ENCODE measurements at places on chromosomes 12 and 14. TPM values are rescaled to one million over a fixed set of nuclear protein-coding genes. Genes with fewer than 3 reads are reported as not detected.

GRCh38 chr14:44109036-44109435, 398.0 kb downstream of the FSCB start:
- no peak overlapping the region for H3K4me3 ChIP-seq
- H3K27ac ChIP-seq = no peak overlapping the region
- H3K36me3 ChIP-seq = no peaks in the 10 kb centered on the region
- H3K27me3 ChIP-seq = no peaks in the 10 kb centered on the region
- DNase-seq = no peak

GRCh38 chr14:104106471-104106991, 21.0 kb downstream of the ASPG start:
- DNase-seq = no peak
- H3K27ac ChIP-seq = no peak overlapping the region
- no peaks in the 10 kb centered on the region for H3K4me1 ChIP-seq
- H3K36me3 ChIP-seq = no peaks in the 10 kb centered on the region

DNA sequence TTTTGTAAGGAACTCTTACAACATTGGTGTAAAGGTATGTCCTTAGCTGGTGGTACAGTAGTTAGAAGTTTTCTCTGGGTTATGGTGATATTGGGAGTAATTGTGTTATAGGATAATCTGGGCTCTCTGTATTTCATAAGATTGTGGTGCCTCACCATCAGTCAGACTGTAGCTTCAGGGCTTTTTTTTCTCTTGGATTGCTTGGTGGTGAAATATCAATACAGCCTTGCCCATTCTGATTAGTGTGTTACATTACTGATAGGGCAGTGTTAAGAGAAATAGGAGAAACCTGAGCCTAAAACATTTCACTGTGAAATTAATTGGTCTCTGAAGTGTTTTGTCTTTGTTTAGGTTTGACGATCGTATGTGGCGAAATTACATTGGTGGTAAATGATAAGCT, 71.0 kb downstream of the RCOR1 start:
- H3K36me3 ChIP-seq = no peaks in the 10 kb centered on the region
- H3K27me3 ChIP-seq = no peaks in the 10 kb centered on the region
- no peak overlapping the region for H3K4me3 ChIP-seq
- H3K4me1 ChIP-seq = no peaks in the 10 kb centered on the region
- DNase-seq = no peak
- H3K27ac ChIP-seq = no peak overlapping the region

GRCh38 chr14:70190156-70190555, 1.4 kb upstream of the SLC8A3 start:
- H3K27me3 ChIP-seq = peaks cover 6% of the 10 kb centered on the region
- no peak overlapping the region for H3K27ac ChIP-seq
- DNase-seq = no peak
- H3K36me3 ChIP-seq = no peaks in the 10 kb centered on the region

- no peak overlapping the region for H3K27ac ChIP-seq
- H3K27me3 ChIP-seq = no peaks in the 10 kb centered on the region
- no peak for DNase-seq
- no peaks in the 10 kb centered on the region for H3K36me3 ChIP-seq
- no peaks in the 10 kb centered on the region for H3K4me1 ChIP-seq
These were observed 6.4 kb upstream of the RABGGTA start for GRCh38 chr14:24277606-24278321.

- H3K4me3 ChIP-seq = no peak overlapping the region
- H3K36me3 ChIP-seq = no peaks in the 10 kb centered on the region
- peaks cover 5% of the 10 kb centered on the region for H3K4me1 ChIP-seq
- H3K27me3 ChIP-seq = peaks cover 2% of the 10 kb centered on the region
- no peak for DNase-seq
These were observed 112.7 kb downstream of the DICER1 start for GRCh38 chr14:95044463-95045105.

GRCh38 chr14:58200480-58200841, 512 bp downstream of the ACTR10 start:
- peak overlapping the region; percentile 95 for H3K4me3 ChIP-seq
- H3K27ac ChIP-seq = peak overlapping the region; percentile 83

DNA sequence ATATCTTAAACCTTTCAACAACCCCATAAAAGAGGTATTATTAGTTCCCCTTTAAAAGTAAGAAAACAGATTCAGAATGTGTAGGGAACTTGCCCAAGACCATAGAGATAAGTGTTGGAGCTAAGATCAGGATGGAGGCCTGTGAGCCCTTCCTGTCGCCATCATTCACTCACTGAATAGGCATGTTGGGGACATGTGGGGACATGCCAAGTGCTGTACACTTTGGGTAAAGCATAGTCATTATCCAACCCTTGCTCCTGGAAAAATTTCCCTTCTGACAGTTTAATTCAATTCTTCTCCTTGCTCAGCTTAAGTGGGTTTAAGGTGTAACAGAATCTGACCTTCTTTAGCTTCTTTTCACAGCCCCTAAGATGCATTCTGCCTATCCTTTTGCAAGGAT, 28.0 kb upstream of the C12orf42 start:
- no peaks in the 10 kb centered on the region for H3K27me3 ChIP-seq
- no peaks in the 10 kb centered on the region for H3K36me3 ChIP-seq
- no peak overlapping the region for H3K27ac ChIP-seq
- H3K4me1 ChIP-seq = no peaks in the 10 kb centered on the region
- H3K4me3 ChIP-seq = no peak overlapping the region

- no peaks in the 10 kb centered on the region for H3K36me3 ChIP-seq
- peaks cover 6% of the 10 kb centered on the region for H3K4me1 ChIP-seq
- no peak overlapping the region for H3K4me3 ChIP-seq
- H3K27me3 ChIP-seq = no peaks in the 10 kb centered on the region
- no peak for DNase-seq
These were observed 253.2 kb downstream of the CACNA1C start for GRCh38 chr12:2306012-2306411.

DNA sequence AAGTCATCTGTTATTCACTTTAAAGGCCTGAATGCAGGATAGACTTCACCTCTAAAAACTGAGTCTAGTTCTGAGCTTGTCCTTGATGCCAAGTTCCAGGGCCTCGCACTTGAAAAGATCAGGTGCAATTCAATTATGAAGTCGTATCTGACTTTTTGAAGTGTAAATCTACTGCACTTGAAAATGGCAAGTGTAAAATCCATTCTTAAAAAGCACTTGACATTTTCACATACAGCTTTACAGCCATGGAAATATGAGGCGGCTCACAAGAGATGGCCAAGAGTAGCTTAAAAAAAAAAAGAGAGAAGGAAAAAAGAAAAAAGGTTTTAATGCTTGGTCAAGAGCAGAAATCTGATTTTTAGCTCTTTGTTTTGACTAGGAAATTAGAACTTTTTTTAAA, 172.5 kb downstream of the GXYLT1 start:
- H3K4me1 ChIP-seq = no peaks in the 10 kb centered on the region
- H3K27ac ChIP-seq = no peak overlapping the region
- no peak overlapping the region for H3K4me3 ChIP-seq
- no peaks in the 10 kb centered on the region for H3K27me3 ChIP-seq
- DNase-seq = no peak

DNA sequence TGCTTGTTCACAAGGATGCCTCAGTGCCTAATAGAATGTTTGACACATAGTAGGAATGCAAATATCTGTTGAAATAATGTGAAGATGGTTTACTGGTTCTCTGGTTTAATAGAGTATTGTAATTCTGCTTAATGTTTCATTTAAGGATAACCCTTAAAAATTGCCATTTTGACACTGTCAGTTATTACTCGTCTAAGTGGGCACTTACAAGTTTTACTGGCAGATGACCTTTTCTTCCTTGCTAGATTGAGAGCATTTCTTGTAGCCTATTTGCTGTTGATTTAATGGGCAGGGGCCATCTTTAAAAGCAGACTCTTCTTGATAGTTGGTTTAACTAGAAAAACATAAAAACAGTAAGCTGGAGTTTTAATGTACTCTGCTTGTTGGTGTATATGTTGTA, 1.9 kb downstream of the TMEM263 start:
- H3K27me3 ChIP-seq = no peaks in the 10 kb centered on the region
- no peak for DNase-seq
- no peaks in the 10 kb centered on the region for H3K36me3 ChIP-seq

GRCh38 chr14:92041203-92041602, 1.3 kb upstream of the TRIP11 start:
- H3K27ac ChIP-seq = no peak overlapping the region
- no peaks in the 10 kb centered on the region for H3K27me3 ChIP-seq
- peaks cover 9% of the 10 kb centered on the region for H3K4me1 ChIP-seq
- no peak overlapping the region for H3K4me3 ChIP-seq
- no peak for DNase-seq
- H3K36me3 ChIP-seq = no peaks in the 10 kb centered on the region

DNA sequence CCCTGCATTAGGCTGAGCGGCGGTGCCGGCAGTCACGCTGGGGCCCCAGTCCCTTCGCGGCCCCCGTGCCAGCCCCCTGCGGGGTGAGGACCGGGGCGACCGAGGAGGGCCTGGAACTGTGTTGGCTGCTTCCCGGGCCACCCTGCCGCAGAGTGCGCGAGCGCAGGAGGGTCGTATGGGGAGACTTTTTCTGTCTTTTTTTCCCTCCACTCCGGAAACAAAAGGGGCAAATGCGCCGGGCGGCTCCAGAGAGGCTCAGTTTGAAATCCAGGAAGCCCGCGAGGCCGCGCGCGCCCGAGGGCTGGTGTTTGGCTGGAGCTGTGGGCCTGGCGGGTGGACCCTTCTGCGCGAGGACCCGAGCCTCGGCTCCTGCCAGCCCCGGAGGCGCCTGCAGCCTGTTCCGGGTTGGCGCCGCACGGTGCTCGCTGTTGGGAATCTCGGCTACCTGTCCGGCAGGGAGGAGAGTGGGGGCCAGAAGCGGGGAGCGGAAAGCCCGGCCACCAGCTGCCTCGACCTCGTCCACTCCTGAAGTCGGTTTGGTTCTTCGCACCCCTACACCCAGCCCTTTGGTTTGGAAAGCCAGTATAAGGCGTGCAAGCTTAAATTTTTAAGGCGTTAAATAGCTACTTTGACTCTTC, 638 bp downstream of the PLEKHG3 start:
- DNase-seq = peak; percentile 53
- no peaks in the 10 kb centered on the region for H3K36me3 ChIP-seq
- peaks cover 51% of the 10 kb centered on the region for H3K4me1 ChIP-seq
- no peaks in the 10 kb centered on the region for H3K27me3 ChIP-seq
- peak overlapping the region; percentile 78 for H3K4me3 ChIP-seq
- peak overlapping the region; percentile 93 for H3K27ac ChIP-seq

- no peaks in the 10 kb centered on the region for H3K4me1 ChIP-seq
- H3K27me3 ChIP-seq = no peaks in the 10 kb centered on the region
- H3K36me3 ChIP-seq = no peaks in the 10 kb centered on the region
These were observed 141.3 kb upstream of the FKBP4 start for GRCh38 chr12:2653461-2653965.

DNA sequence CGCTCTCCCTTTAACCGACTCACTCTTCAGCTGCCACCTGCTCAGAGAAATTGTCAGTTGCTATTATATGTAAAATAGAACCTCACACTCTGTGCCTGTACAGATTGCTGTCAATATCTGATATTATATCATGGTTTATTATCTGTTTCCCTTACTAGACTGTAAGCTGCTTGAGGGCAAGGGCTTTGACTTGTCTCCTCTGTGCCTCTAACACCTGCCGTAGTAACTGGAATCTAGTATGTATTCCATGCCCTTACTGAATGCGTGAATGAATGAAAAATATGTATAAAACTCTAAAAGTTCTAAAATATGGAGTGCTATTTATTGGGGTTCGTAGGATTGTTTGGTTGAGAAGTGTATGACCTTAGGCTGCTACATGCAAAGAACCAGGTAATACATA, 1.7 kb upstream of the CD69 start:
- H3K27me3 ChIP-seq = no peaks in the 10 kb centered on the region
- DNase-seq = no peak
- no peaks in the 10 kb centered on the region for H3K4me1 ChIP-seq
- H3K36me3 ChIP-seq = no peaks in the 10 kb centered on the region
- H3K27ac ChIP-seq = no peak overlapping the region

DNA sequence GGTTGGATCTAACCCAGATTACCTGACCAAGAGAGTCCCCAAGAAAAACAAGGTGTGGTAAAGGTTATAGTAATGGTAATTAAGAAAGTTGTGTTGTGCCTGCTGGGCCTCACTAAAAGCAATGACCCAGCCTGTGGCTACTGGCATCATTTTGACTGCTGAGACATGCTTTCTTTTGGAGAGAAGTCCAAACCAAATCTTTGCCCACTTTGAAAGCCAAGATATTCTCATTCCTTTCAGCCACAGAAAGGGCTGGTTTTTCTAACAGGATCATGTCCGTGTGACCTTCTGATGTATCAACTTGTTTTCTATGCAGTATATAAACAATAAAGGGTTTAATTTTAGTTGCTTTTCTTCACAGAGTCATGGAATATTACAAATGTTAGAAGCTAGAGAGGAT, 388.6 kb downstream of the RAD51B start:
- peaks cover 22% of the 10 kb centered on the region for H3K4me1 ChIP-seq
- H3K4me3 ChIP-seq = no peak overlapping the region
- no peak overlapping the region for H3K27ac ChIP-seq
- H3K36me3 ChIP-seq = no peaks in the 10 kb centered on the region

DNA sequence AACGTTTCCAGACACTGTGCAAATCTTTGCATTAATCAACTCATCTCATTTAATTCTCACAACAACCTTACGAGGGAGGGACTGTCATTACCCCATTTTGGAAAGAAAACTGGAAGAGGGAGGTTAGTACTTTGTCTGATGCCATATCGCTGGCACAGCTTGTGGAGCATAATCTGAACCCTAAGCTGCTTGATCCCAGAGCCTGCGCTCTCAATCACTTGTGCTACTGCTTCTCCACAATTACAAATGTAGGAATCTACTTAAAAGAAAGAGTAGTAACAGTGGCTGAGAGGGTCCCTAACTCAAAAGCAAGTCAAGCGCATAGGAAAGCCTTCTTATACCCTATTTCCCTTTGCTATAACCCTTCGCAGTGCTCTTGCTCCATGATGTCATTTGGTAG, 3.2 kb downstream of the EFS start:
- H3K4me3 ChIP-seq = no peak overlapping the region
- H3K27me3 ChIP-seq = no peaks in the 10 kb centered on the region
- H3K36me3 ChIP-seq = peaks cover 2% of the 10 kb centered on the region
- no peak for DNase-seq

DNA sequence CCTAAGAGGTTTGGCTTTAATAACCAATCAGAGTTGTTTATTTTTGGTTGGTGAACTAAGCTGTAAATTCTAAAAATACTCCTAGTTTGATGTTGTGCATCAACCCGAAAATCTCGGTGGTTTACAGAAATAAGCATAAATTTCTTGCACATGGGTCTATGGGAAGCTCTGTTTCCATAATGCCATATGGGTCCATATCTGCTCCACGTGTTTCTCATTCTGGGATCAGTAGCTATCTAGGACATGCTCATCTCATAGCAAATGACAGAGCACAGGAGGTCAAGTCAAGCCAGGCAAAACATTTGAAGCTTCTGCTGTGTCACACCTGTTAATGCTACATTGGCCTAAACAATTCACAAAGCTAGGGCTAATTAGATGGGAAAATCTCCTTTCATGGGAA, 23.1 kb downstream of the NUP37 start:
- H3K4me3 ChIP-seq = no peak overlapping the region
- no peaks in the 10 kb centered on the region for H3K4me1 ChIP-seq
- no peak overlapping the region for H3K27ac ChIP-seq
- DNase-seq = no peak
- no peaks in the 10 kb centered on the region for H3K27me3 ChIP-seq

- H3K4me3 ChIP-seq = peak within 1 kb of the TSS; percentile 93
- H3K4me1 ChIP-seq = no peaks in the 10 kb centered on the region
- H3K27ac ChIP-seq = peak within 1 kb of the TSS; percentile 92
- DNase-seq = peak; percentile 89
- no peaks in the 10 kb centered on the region for H3K27me3 ChIP-seq
These were observed at the start of gene CDKL1 for GRCh38 chr14:50396631-50397389. CDKL1 (minus strand) TSS chr14:50396881; CDS start chr14:50395868, 1,013 bp downstream.

COL2A1 gene
- total RNA-seq = not detected

FAM216A gene
- total RNA-seq = 4.0 TPM

PPP1R3E gene
- 17.3 TPM for total RNA-seq

SERPINA10 gene
- total RNA-seq = not detected

PRH2 gene
- not detected for total RNA-seq

MYH7 gene
- total RNA-seq = 0.06 TPM

CLEC1B gene
- not detected for total RNA-seq

TAS2R8 gene
- total RNA-seq = not detected

BMAL2 gene
- 12.8 TPM for total RNA-seq

All from kidney (tissue), 22 donors.